ENCODE measurements at places on chromosomes 12 and 14. TPM values are rescaled to one million over a fixed set of nuclear protein-coding genes. Genes with fewer than 3 reads are reported as not detected.

Gene ZDHHC22
- polyA plus RNA-seq = not detected

Gene KRT3
- polyA plus RNA-seq = not detected

Gene KTN1
- 64.0 TPM for polyA plus RNA-seq

Gene JKAMP
- 174 TPM for polyA plus RNA-seq

Gene LRIG3
- polyA plus RNA-seq = 33.9 TPM

Gene CLSTN3
- polyA plus RNA-seq = 19.2 TPM

Gene SOCS4
- 3.0 TPM for polyA plus RNA-seq

Gene SLCO1B1
- not detected for polyA plus RNA-seq

Gene MYBPC1
- not detected for polyA plus RNA-seq

Gene FBLN5
- 135 TPM for polyA plus RNA-seq

Gene MYO1H
- not detected for polyA plus RNA-seq

Gene RHNO1
- 55.7 TPM for polyA plus RNA-seq

Gene FSCB
- not detected for polyA plus RNA-seq

Gene CLEC12A
- polyA plus RNA-seq = not detected

Gene PPFIA2
- polyA plus RNA-seq = not detected

All from BJ (cell line).